ENCODE measurements at places on chromosomes 16 and 17.

DNA sequence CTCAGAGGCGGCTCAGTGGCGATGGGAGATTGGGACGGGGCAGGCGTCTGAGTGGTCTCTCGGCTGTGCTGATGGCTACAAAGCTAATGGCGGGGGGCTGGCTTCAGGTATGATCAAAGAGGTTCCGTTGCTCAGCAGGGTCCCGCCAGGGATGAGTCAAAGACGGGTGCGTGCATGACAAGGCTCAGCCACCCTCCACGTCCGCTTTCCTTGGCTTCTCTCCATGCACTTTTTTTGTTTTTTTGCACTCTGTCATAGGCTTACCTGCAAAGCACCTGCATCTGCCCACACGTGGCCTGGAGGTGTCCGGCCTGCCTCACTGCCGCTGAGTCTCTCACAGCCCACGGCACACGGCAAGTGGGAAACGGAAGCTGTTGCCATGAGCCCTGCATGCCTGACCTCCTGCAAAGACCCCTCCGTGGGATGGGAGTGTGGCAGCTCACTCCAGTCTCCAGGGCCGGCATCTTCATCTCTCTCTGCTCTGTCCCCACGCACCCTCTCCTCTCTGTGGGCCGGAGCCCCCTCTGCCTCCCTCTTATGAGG, 85.5 kb upstream of the ZNF469 start:
- no peak for DNase-seq

- DNase-seq, result no peak
Observed at GRCh38 chr16:72480911-72481310, 309.0 kb upstream of the PMFBP1 start.

DNA sequence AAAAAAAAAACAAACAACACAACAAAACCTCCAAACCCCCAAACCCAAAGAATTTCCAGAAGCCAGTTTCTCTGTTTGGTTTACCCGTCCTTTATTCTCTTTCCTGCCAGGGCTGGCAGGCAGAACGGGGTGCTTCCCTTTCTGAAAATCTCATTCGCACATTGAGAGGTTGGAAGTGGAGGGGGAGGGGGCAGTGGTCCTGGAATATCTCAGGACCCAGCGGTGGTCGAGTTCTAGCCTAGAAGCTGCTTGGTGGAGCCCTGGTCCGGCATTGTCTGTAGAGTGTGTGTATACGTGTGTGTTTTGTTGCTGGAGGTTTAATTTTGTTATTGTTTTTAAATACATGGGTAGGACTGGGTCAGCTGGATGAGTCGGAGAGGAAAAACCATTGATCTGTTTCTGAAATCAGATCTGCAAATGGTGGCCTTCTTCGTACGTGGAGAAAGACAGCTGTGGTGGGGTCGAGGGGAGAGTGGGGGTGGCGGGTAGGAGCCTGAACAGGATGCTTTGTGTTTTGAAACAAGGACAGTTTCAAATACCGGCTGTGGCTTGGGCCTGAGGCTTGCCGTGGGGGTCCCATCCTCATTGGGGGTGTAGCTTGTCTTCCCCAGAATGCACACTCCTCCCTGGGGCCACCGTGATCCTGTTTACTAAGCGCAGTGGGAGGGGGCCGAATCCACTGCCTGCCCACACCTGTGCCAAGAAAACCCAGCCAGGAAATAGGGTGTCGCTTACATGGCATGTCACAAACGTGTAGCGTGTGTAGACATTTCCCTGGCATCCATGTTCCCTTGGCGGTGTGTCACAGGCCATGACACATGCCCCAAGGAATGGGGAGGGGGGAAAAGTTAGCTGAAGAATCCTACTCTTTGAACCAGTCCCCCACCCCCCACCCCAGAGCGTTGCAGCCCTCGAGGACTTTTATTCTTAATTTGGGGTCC, 1.6 kb downstream of the CMIP start:
- DNase-seq, result no peak

GRCh38 chr16:81875461-81875860, 96.4 kb downstream of the PLCG2 start:
- DNase-seq, result no peak

DNA sequence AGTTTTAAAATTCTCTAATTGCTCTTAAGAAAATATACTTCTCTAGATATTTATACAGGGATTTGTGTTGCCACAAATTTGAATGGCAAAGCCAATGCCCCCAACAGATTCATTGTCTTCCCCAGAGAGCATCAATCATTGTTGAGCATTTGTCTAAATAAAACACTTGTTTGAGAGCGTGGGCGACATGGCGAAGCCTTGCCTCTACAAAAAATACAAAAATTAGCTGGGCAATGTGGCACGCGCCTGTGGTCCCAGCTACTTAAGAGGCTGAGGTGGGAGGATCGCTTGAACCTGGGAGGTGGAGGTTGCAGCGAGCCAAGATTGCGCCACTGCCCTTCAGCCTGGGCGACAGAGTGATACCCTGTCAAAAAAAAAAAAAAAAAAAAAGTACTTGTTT, 13.4 kb upstream of the SRSF1 start:
- no peak for DNase-seq

- DNase-seq, result no peak
Observed at GRCh38 chr17:58281511-58282011, 826 bp upstream of the MPO start.

DNA sequence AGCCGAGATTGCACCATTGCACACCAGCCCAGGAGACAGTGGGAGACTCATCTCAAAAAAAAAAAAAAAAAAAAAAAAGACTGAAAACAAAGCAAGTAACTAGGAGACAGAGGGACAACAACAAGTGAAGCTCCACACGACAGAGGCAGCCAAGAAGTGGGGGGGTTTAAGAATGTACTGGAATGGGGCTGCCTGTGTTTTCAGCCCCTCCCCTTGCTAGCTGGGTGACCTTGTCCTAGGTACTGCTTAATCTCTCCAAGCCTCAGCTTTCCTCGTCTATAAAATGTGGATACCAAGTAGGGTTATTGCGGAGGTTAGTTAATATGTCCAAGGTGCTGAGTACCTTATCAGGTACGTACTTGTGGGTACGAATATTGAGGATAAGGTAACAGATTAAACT, 163.8 kb upstream of the CACNG5 start:
- no peak for DNase-seq
